ENCODE measurements at places on chromosomes 2 and 18.
A peak's percentile ranks its signal among the peaks of the same experiment; 100 is the strongest.

DNA sequence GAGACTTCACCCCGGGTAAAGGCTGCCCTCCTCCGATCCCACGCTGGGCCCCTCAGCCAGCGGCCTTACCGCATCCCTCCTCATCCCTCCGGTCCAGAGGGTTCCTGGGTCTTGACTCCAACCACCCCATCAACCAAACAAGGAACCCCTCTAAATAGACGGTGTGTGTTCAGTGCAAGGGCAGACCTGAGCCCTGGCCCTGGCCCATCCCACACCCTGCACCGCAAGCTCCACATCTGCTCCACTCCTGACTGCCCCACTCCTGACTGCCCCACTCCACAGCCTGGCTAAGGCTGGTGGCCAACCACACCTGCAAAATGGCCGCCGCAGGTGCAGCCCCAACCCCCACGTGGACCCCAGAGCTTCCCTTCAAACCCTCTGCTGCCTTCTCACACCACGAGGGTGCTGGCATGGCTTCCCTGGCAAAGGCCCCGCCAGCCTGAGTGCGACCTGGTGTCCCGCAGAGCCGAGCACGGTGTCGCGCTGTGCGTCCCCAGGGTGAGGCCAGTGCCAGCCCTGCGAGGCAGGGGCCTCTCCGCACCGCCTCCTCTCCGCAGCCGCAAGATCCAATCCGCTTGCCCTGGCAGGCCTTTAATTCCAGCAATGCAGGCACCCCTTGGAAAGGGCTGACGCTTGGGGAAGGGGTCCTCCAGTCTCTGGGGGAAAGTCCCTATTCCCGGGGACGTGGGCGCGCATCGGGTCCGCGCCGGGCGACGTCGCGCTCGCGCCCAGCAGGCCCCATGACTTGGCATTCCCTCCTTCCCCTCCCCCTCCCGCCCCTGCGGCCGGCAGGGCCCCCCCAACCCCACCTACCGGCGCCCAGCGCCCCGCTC is 1.5 kb downstream of the KIF1A start:
- DNase-seq: no peak

GRCh38 chr18:9082711-9083510 is 19.6 kb upstream of the NDUFV2 start:
- peak; percentile 77 for DNase-seq

DNA sequence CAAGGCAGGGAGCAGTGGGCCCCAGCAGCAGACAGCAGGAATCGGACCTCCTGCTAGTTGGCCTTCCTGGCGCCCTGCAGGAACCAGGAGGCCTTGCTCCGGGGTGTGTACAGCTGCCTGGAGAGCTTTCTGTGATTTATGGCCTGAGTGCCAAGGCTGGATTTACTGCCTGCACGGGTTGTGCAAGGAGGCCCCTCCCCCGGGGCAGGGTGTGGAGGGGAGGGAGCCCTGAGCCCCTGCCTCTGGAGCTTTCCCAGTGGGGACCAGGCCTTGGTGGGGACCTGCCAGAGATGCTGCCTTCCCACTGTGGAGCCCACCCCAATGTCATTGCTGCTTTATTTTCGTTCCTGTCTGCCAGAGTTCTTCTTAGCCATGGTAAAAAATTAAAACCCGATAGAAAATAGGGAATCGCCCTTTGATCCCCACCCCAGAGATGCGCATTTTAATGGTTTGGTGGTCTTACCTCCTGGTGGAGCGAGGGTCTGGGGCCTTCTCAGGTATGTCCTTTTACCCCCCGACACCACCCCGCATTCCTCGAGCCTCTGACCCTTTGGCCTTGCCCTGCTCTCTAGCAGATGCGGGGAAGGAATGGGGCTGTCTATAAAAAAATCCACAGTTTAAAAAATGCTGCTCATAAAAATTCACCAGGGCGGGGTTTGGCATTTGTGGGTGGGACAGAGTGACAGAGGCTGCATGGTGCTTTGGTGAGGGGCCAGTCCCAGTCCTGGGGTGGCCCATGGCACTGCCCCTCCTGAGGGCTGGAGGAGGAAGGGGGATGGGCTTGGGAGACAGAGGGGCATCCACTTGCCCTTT is 6.9 kb upstream of the RALB start:
- DNase-seq: no peak

DNA sequence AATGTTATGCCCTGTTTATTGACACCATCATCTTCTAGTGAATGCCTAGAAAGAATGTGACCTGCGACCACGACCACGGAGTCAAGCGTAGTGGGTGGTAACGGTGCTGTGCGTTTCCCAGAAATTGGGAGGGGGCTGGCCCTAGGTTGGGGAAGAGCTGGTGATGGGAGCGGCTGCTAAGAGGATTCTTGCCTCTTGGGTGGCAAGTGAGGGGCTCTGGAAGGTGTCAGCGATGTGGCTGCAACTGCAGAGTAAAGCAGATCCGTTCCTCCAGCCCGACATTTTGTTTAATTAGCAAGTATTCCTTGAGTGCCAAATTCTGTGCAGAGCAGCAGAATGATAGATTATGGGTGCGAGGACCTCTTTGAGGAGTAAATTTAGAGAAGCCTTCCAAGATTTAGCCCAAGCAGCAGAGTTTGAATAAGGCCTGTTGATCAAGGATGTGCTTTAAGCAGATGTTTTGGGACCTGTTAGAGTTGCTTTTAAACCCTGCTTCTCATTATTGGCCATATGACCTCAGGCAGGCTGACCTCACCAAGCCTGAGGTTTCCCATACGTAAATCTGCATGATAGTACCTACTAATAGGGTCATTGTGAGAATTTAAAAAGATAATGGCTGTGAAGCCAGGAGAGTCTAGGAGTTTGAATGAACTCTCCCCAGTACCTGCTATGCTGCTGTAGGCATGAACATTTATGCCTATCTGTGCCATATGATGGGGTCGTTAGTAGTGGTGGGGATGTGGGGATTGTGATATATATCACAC is 287.7 kb downstream of the PTGR3 start:
- DNase-seq: no peak

GRCh38 chr18:11260961-11261461 is 111.6 kb upstream of the PIEZO2 start:
- no peak for DNase-seq

DNA sequence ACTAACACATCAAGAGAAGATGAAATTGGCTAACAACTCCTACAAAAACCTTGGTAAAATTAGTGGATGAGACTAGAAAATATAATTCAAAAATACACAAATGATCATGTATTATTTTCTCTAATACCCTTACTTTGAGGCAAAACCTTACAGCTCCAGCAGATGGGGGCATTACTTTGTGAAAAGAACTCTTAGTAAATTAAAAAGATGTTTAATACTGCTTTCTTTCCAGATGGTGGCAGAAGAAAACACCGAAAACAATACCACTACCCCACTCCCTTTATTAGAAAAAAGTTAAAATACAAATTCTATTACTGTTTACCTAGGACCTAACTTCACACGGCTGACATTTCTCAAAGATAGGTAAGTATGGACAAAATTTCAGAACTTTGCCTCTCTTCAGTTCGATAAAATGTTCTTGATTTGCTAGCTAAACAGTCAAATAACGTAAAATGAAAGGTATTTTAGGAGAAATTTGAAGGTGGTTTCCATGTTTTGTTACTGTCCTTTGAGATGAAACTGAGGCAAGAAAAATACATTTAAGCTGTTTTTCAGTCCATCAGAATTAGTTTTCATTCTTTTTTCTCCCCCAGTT is 30.6 kb downstream of the ORC4 start:
- DNase-seq: peak; percentile 71

DNA sequence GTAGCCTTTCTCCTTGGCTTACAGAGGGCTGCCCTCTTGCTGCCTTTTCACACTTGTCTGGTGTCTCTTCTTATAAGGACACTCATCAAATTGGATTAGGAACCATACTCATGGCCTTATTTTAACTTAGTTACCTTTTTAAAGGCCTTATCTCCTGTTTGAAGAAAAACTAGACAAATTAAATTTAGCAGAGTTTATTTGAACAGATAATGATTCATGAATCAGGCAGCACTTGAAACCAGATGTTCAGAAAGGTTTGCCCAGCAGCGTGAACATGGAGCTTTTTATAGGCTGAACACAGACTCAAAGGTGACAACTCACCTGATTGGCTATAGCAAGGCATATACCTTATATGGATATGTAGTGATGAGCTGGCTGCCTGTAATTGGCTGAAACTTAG is 238.0 kb downstream of the GULP1 start:
- DNase-seq: no peak

DNA sequence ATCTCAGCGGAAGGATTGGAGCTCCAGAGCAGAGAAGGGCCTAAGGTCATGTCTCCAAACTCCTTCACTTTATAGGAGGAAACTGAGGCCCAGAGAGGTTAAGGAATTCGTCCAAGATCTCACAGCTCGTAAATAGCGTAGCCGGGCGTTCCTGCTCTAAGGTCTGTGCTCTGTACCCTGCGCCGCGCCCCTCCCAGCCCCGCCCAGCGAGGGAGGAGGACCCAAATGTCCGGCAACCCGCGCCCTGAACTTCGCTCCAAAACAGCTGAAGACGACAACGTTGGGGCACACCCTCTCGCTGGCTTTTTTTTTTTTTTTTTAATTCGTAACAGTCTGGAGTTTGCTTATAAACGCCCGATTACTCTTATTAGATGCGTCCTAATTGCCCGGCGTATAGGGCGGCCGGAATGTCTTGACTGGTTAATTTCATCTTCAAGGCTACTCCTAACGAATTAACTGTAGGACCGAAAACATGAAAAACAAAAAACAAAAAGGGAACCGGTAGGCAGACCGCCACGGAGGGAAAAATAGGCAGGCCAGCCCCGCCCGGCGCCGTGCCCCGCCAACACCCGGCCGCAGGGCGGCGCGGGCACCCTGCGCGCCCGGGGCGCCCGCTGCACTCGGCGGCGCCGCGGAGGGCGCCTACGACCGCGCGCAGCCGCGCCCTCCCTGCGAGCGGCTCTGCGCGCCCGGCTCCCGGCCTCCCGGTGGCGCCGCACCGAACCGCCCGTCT is 928 bp upstream of the FOSL2 start:
- peak; percentile 78 for DNase-seq

DNA sequence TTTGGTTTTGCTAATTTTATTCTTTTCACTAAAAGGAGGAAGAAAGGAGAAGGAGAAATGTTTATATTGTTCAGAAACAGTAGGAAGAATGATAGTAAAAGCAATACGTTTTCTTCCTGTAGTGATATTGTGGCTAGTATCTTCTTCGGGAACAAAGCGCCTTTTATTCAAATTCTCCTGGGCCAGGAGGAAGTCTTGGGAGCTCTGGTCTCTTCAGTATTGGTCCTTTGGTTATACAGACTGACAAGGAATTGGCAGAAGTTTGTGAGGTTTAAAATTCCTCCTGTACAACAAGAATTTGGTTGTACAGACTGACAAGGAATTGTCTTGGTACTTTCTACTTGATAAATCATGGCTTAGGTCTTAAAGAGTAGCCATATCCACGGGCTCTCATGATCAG is 9.9 kb downstream of the GIGYF2 start:
- DNase-seq: no peak

GRCh38 chr18:8745355-8746014 is 40.1 kb downstream of the MTCL1 start:
- no peak for DNase-seq

- no peak for DNase-seq
These were observed 37.8 kb upstream of the TNP1 start for GRCh38 chr2:216897561-216898203.

- DNase-seq: no peak
These were observed 749 bp downstream of the STK25 start for GRCh38 chr2:241507430-241508239.

GRCh38 chr2:624551-625347 is 52.5 kb downstream of the TMEM18 start:
- DNase-seq: no peak

GRCh38 chr2:55103046-55103445 is 52.8 kb upstream of the RTN4 start:
- no peak for DNase-seq

GRCh38 chr2:215019085-215019484 is 119.3 kb downstream of the ABCA12 start:
- no peak for DNase-seq

GRCh38 chr2:28471214-28471613 is 24.6 kb upstream of the PLB1 start:
- DNase-seq: no peak

- DNase-seq: no peak
These were observed 223.7 kb downstream of the SLC4A3 start for GRCh38 chr2:219851169-219851568.

DNA sequence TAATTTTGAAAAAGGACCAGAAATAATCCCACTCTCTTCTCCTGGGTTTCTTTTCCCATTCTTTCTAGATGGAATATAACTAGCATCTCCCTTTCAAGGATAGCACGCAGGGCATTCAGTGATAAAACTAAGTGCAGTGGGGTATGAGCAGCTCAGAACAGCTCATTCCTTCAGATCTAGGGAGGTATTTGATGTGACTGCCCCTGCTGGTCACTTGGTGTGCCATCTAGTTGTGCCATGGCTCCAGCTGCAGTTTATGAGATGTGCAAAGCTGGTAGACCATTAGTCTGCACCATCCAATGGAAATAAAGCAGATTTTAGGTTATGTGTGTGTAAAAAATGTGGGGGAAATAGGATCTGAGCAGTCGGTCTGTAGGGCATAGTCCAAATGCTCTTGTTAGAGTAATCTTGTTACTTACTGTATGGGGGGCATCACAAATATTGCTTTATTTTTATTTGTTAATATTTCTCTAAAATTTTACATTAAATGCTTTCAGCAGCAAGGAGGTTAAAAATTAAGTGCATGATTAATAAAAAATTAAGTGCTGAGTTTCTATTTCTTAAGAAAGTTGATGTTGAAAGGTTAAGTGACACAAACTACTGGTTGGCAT is 38.9 kb downstream of the CTAGE1 start:
- peak; percentile 41 for DNase-seq

DNA sequence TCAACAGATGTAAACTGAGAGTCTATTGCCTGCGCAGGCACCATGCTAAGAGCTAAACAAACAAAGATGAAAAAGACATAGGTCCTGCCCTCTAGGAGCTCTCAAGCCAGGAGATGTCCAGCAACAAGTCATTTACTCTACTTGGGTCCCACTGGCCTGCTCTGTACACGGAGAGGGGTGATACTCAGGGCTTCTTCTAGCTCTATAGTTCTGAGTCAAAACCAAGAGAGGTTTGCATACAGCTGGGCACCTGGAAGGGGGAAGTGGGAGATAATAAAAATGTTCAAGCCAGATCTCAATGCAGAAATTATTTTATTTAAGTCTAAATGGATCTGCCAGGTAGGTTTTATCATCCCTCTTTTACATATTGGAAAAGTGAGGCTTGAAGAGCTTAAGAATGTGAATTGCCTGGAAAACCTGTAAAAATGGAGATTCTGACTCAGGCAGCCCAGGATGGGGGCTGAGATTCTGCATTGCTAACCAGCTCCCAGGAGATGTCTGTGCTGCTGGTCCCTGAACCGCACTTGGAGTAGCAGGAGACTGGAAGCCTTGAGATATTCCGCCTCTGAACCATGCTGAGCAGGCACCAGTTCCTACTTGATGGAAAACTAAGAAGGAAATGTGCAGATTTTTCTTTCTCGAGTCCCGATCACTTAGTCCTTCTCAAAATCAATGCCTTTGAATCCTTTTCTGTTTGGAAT is 201.1 kb downstream of the PRKCE start:
- no peak for DNase-seq

GRCh38 chr2:169732075-169732474 is 1.6 kb upstream of the KLHL23 start:
- no peak for DNase-seq

Data from CD4-positive, alpha-beta T cell treated with Interferon alpha-2 for 1 hour (primary cell).